ENCODE measurements at places on chromosomes 13 and 19.

- DNase-seq = no peak
These were observed 1200.7 kb downstream of the SLITRK1 start for GRCh38 chr13:82681535-82681934.

DNA sequence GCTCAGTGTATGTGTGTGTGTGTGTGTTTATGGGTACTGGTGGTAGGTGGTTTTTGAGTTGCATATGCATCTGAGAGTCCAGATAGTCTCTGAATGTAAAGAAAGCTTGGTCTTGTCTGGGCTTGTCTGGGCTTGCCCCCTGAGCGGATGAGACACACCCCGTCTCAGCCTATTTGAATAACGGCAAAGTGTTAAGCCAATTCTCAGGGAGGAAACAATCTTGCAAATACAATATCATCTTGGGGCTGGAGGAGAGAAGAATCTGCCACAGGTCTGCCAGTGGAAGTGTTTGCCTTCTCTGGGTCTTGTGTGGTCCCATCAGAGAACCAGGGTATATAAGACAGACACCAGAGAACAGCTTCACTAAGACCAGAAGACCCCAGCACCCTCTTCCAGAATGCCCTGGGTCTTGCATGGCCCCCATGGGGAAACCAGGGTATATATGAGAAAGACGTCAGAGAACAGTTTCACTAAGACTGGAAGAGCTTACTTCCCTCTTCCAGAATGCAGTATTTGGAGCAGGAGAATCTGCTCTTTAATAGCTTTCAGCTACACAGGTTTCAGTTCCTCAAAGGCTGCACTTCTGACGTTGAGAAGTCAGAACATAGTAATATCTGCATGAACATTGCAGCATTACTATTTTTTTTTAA lies 13.3 kb downstream of the CD70 start:
- no peak for DNase-seq

DNA sequence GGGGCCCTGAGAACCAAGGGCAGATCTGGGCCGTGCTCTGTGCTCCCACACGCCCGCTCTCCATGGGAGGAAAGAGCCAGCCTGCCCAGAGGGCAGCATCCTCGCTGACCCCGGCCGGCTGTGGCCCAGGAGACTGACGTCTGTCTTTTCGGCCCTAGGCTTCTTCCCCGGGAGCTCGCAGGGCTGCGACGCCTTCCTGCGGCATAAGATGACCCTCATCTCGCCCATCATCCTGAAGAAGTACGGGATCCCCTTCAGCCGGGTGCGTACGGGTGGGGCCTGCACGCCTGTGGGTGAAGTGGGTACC lies 108.2 kb downstream of the KDM4B start:
- no peak for DNase-seq

DNA sequence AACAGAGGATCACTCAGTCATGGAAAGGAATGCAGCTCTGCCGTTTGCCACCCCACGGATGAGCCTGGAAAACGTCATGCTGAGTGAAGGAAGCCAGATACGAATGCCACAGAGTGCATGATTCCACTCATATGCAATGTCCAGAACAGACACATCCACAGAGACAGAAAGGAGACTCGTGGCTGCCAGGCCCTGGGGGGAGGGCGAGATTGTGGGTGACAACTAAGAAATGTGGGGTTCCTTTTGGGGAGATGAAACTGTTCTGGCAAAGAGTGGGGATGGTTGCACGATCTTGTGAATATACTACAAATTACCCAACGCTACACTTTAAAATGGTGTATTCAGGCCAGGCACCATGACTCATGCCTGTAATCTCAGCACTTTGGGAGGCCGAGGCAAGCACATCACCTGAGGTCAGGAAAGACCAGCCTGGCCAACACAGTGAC lies 27.2 kb upstream of the NAPA start:
- peak; percentile 13 for DNase-seq

- DNase-seq = no peak
These were observed 176.5 kb downstream of the CACNA1A start for GRCh38 chr19:13329766-13330165.

GRCh38 chr19:13932911-13933393 lies 5.3 kb downstream of the PODNL1 start:
- no peak for DNase-seq

DNA sequence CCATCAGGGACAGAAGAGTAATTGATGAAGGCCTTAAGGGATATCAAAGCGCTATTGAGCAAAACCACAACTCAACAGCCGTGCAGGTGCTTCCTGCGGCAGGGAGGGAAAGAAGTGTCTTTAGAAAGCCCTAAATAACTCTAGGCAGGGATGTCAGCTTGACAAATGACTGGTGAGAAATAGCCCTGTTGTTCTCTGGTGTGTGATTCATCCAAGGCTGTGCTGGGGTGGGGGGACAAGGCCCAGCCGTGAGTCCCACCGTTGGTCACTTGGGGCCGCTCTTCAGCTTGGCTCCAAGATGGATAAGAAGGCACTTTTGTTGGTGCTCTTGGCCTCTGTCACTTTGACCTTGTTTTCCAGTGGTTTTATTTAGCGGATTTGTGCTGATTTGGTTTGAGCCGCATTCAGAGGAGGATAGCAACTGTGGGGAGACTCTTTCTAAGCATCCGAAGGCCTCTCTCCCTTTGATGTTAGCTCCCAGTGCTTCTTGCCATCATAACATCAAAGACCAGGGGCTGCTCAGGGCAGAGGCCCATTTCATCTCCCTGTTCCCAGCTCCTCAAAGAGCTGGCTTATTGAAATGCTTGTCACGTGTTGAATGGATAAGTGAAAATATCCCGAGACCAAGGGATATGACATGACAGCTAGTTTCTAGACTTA lies 130.3 kb upstream of the SERP2 start:
- no peak for DNase-seq

DNA sequence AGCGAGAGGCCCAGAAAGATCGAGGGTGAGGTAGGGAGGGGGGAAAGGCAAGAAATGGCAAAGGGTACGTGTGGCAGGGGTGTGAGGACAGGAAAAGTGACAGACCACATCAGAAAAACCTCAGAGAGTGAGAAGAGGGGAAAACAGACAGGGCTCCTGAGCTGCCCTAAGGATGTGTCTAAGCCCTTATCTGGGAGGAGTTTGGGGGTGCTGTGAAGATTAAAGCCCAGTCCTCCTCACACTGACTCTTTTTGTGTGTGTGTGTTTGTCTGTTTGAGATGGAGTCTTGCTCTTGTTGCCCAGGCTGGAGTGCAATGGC lies 703 bp upstream of the PTH2 start:
- no peak for DNase-seq

GRCh38 chr13:67353941-67354340 lies 123.8 kb upstream of the PCDH9 start:
- DNase-seq = no peak

GRCh38 chr19:32416749-32417456 lies 11.3 kb downstream of the DPY19L3 start:
- no peak for DNase-seq

GRCh38 chr19:1163283-1163933 lies 10.7 kb downstream of the SBNO2 start:
- DNase-seq = no peak

GRCh38 chr19:33064458-33064791 lies 263 bp downstream of the RHPN2 start:
- DNase-seq = no peak

DNA sequence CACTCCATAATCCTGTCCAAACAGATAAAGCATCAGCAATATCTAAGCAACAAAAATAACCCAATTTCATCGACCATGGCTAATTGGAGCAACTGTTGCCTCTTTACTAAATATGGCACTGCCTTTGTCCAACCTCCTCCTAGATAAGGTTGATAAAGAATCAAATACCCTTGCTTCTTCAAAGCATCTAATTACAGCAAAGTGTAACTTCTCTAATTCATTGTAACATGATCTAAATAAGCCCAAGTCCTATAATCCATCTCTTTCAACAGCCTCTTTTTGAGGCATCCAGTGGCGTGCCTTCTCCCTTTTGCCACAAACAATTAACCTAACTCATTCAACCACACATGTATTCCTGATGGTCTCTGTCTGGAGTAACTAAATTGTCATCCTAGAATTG lies 81.7 kb upstream of the KLHL1 start:
- DNase-seq = no peak

DNA sequence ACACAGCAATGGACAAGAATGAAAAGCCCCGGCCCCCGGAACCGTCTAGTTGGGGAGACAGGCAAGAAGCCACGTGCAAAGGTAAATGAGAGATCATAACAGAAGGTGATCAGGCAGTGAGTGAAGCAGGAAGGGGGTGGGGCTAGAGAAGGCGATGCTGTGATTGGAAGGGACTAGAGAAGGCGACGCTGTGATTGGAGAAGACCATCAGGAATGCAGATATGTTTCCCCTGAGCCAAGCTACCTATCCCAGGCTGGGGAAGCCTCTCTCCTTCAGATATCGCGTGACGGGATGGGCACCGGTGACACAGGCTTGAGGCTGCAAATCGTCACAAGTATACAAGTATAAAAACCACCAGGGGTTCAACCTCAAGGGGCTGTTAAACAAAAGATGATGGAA lies 21.8 kb downstream of the DCAF15 start:
- no peak for DNase-seq

DNA sequence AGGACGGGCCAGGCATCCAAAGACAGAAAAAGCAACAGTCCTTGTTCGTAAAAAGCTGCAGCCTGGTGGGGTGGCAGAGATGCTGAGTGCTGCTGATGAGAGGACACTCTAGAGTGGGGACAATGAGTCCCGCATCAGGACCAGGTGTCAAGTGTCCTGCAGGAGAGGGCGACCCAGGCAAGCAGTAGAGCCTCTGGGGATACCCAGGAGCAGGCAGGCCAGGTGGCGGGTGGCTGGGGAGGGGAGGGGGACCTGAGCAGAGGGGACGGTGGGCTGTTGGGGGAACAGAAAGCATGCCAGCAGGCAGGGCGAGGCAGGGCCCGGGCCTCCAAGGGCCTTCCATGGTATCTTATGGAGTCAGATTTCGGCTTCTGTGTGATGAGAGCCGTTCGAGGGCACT lies 35.8 kb downstream of the GGACT start:
- DNase-seq = no peak

DNA sequence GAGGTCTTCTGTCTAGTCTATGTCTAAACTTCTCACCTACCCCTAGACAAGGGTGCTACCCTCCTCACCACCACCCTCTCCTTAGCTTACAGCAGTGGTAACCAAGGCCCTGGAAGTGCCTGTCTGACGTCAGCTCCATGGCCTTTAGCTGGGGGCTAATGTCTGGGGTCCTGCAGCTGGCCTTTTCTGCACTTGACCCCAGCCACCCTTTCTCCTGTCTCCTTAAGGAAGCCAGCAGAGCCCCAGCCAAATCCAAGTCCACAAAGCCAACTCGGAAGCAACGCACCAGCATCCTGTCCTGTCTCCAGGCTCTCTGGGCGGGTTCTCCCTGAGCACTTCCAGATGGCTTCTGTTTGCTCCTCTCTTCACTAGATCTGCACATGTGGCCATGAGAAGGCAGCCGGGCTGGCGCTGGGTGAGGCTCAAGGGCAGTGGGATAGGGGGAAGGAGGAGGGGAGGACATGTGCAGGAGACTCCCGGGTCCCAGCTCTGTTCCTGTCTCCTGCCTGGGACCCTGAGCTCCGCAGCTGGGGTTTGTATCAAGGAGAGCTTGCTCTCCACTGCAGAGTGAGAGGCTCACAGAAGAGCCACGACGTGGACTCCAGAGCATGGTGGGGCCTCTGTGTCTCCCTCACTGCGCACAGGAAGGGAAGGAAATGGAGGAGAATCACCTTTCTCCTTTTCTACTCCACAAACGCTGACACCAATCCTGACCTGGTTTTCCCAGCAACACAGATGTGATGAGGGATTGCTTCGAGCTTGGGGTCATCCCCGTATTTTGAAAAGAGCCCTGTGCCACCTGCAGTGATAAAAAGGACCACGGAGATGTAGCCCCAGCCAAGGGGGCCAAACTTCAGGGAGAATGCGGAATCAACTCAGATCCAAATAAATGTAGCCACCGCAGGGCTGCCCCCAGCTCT lies 204.2 kb downstream of the USP12 start:
- DNase-seq = no peak

DNA sequence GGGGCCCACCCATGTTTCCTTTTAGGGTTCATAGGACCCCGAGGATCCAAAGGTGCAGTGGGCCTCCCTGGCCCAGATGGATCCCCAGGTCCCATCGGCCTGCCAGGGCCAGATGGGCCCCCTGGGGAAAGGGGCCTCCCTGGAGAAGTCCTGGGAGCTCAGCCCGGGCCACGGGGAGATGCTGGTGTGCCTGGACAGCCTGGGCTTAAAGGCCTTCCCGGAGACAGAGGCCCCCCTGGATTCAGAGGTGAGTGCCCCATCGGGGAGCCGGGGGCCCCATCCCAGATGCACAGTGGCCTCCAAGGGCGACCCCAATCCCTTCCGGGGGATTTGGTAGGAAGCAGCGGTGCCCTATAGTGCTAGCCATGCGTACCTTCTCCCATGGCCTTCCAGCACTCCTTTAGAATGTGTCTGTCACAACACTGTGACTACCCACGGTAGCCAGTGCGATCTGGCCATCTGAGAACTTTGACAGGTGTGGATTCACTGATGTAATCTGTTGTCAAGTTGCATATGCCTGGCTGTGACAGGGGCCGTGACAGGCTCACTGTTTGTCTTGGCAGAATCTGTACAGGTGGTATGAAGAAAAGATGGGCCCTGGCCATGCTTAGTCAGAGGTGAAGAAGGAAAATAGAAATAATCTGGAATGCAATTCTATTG lies 88.5 kb downstream of the RAB20 start:
- no peak for DNase-seq

All from AG09309 (cell line).